A549 treated with Mapracorat at 1 μM for 4 hours (cell line): ENCODE measurements at places on chromosomes 16 and 17. TPM values are rescaled to one million over a fixed set of nuclear protein-coding genes. Genes with fewer than 3 reads are reported as not detected.

Gene HOXB1
- not detected in 5 replicates for total RNA-seq

Gene CIITA
- 0.05 to 0.13 TPM (median 0.07 TPM) in 5 replicates for total RNA-seq

Gene ABCA3
- total RNA-seq, result 14.5 to 21.9 TPM (median 20.1 TPM) in 5 replicates

Gene NME2
- 1,708 to 1,916 TPM (median 1,843 TPM) in 5 replicates for total RNA-seq

Gene PRSS36
- total RNA-seq, result 1.1 to 1.6 TPM (median 1.2 TPM) in 5 replicates

Gene MILR1
- 1.3 to 2.2 TPM (median 1.7 TPM) in 5 replicates for total RNA-seq

Gene SEZ6
- total RNA-seq, result 0.10 TPM in 1 of 5 replicates, not detected in the others

Gene TMC5
- 4.8 to 7.3 TPM (median 5.3 TPM) in 5 replicates for total RNA-seq

Gene SMIM36
- not detected in 5 replicates for total RNA-seq

Gene JUP
- 85.1 to 127 TPM (median 113 TPM) in 5 replicates for total RNA-seq

Gene NTN3
- total RNA-seq, result 0.13 TPM in 1 of 5 replicates, not detected in the others

Gene MBTPS1
- total RNA-seq, result 37.6 to 45.7 TPM (median 44.7 TPM) in 5 replicates

Gene KIF19
- total RNA-seq, result 0.05 to 0.14 TPM (median 0.09 TPM) in 3 of 5 replicates, not detected in the others

Gene PRAC2
- total RNA-seq, result not detected in 5 replicates

Gene TMIGD1
- total RNA-seq, result not detected in 5 replicates

Gene ST6GALNAC2
- 0.23 to 0.61 TPM (median 0.33 TPM) in 5 replicates for total RNA-seq

Gene FBXW10
- 0.61 to 1.7 TPM (median 1.0 TPM) in 5 replicates for total RNA-seq

Gene PSKH1
- total RNA-seq, result 11.1 to 17.4 TPM (median 14.4 TPM) in 5 replicates

Gene WNK4
- total RNA-seq, result 1.1 to 1.8 TPM (median 1.3 TPM) in 5 replicates

Gene USP43
- total RNA-seq, result 3.7 to 5.1 TPM (median 4.0 TPM) in 5 replicates

Gene PPP1R27
- 0.09 to 0.39 TPM (median 0.19 TPM) in 3 of 5 replicates, not detected in the others for total RNA-seq
